Fibroblast of the conjunctiva (primary cell): ENCODE measurements at places on chromosomes 5 and 9.

GRCh38 chr9:30932226-30932625 lies 1452.2 kb upstream of the ACO1 start:
- no peak for DNase-seq

DNA sequence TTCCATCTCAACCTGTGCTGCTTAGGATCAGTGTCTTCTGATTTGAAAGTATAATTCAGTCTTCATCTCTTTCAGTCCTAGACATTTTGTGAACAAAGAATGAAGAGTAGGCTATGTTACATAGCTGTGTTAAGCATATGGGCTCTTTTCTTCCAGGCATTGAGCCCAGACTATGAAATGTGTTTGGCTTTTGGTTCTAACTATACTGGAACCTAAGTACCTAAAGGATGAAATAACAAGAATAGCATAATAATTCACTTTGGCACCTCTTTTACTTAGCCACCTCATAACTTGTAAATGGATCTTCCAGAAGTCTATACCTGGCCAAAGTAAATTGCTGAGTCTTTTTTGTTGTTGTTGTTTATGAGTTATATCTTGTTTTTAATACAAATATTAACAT lies 71.4 kb downstream of the SLF1 start:
- no peak for DNase-seq

- DNase-seq = no peak
Observed at GRCh38 chr5:172164769-172165212, 23.2 kb downstream of the STK10 start.

GRCh38 chr5:135445306-135445985 lies 1.7 kb downstream of the DCANP1 start:
- no peak for DNase-seq

DNA sequence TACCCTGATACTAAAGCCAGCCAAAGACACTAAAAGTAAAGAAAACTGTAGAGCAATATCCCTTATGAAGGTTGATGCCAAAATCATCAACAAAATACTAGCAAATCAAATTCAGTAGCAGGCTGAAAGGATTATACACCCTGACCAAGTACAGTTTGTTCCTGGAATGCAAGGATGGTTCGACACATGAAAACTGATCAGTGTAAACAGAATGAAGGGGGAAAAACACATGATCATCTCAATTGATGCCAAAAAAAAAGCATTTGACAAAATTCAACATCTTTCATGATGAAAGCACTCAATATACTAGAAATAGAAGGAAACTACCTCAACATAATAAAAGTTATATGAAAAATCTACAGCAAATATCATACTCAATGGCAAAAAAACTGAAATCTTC lies 43.5 kb upstream of the LRRC14B start:
- no peak for DNase-seq

DNA sequence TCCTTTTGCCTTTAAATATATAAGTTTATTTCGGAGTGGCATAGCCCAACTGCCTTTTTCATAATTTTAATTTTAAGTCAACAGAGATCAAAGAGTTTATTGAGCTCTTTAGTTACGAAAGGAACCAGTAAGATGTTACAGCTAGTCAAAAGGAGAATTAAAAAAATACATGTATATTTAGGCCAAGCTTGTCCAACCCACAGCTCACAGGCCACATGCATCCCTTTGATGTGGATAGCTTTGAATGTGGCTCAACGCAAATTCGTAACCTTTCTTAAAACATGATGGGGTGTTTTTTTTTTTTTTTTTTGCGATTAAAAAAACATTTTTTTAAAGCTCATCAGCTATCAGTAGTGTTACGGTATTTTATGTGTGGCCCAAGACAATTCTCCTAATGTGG lies 50.2 kb upstream of the IL31RA start:
- no peak for DNase-seq

- no peak for DNase-seq
Observed at GRCh38 chr5:91361790-91362189, 21.3 kb downstream of the ARRDC3 start.

DNA sequence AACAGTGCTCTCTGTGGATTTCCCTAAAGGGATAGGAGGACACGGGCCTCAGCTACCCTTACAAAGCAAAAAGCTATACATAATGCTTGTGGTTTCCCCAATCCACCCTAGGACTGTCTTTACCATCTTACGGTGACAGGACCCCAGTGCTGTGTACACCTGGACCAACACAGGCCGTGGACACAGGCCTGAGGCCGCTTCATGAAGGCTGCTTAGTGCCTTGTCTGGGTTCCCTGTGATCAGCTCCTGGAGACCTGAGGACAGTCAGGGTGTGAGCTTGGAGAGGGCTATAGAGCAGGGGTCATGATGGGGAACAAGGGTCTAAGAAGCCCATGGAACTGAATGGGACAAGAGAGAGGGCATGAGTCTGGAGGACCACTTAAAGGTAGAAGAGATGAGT lies 2.9 kb downstream of the FANCG start:
- no peak for DNase-seq

DNA sequence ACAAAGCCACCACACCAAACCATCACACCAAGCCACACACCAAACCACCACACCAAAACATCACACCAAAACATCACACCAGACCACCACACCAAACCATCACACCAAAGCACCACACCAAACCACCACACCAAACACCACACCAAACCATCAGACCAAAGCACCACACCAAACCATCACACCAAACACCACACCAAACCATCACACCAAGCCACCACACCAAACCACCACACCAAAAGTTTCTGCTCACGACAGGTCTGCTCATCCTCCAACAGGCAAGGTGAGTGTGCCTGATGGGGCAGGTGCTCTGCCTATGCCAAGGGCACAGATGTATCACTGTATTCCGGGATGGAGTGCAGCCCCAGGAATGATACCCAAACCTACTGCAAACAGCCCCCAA lies 87.9 kb upstream of the FSTL4 start:
- no peak for DNase-seq

DNA sequence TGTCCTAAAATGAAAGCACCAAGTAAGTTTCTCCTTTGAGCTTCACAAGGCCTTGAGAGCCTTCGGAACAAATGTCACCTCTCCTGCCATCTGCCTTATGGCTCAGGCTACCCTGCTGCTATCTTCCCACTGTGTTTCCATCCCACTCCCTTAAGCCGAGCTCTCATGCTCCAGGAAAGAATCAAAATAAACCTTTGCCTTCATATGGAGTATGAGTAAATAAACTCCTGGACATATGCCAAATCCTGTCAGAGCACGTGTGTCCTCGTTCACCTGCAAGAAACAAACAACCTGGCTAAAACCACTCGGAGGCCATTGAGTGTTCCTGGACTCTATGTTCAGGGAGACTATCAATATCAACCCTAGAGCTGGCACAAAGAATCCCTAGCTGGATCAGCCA lies 122.3 kb upstream of the CCDC112 start:
- no peak for DNase-seq

DNA sequence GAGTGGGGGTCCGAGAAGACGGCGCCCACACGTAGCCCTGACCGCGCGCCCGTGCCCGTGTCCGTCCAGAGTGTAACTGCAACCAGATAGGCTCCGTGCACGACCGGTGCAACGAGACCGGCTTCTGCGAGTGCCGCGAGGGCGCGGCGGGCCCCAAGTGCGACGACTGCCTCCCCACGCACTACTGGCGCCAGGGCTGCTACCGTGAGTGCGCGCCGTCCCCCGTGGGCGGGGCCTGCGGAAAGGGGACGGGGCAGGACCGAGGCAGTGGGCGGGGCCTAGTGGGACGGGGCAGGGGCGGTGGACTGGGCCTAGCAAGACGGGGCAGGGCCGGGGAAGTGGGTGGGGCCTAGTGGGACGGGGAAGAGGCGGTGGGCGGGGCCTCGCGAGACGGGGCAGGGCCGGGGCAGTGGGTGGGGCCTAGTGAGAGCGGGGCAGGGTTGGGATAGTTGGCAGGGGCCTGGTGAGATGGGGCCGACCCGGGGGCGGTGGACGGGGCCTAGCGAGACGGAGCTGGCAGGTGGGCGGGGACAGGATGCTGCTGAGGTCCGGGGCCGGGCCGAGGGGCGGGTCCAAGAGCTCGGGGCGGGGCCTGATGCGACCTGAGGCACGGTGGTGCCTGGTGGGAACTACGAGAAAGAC lies 79.1 kb downstream of the NTNG2 start:
- DNase-seq = peak; percentile 80

DNA sequence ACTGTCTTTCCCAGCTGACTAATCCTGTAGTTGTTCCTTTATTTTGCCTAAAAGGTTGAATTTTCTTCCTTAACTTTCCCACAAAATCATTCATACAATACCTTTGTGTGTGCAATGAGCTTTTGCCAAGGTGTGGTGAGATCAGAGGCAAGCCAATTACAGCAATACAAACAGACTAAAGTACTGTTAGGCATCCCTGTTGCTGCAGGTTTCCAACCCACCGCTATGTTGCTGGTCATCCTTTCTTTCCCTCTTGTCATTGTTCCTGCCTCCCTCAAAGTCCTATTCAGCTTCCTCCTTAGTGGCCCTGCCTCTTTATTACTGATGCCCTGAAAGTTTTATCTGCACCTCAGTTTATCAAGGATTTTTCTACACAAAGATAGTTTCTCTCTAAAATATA lies 22.1 kb downstream of the ITGA2 start:
- no peak for DNase-seq

DNA sequence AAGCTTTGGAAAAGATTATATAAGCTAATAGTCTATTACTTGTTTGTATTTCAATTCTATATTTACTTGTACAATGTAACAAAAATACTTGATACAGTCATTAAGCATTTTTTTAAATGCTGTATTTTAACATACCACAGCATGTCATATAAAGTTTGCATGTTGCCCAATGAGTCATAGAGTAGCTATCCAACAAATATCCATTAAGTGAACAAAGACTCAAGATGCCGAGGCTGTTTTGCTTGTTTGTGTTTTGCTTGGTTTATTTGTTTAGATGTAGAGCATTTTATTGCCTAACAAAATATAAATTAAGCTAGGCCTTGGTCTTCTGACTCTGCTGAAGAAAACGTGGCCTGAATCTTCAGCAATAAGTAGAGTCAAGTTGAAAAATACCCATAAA lies 1584.3 kb upstream of the NUDT12 start:
- DNase-seq = no peak

DNA sequence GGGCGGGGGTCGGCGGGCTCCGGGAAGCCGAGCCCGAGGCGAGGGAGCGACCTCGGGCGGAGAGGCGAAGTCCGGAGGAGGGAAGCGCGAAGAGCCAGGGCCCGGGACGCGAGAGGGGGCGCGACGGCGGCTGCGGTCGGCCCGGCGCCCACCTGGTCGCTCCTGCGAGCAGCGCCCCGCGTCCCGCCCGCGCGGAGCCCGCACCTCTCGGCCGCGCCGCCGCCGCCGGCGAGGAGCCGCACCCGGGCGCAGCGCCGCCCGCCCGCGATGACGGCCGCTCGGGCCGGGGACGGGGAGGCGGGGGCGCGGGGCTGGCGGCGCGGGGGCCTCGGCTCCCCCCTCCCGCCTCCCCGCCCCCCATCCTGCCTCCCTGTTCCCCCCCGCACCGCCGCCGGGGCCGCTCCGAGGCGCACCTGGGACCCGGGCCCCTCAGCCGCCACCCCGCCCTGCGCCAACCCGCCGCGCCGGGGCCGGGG lies 2.6 kb downstream of the NR5A1 start:
- no peak for DNase-seq

GRCh38 chr9:122186301-122186700 lies 26.6 kb downstream of the MORN5 start:
- no peak for DNase-seq

- no peak for DNase-seq
Observed at GRCh38 chr5:68287976-68288706, 72.6 kb downstream of the PIK3R1 start.

GRCh38 chr9:109852556-109852955 lies 72.6 kb downstream of the PALM2AKAP2 start:
- no peak for DNase-seq

- peak; percentile 45 for DNase-seq
Observed at GRCh38 chr5:109191153-109191558, 218.6 kb downstream of the PJA2 start.

DNA sequence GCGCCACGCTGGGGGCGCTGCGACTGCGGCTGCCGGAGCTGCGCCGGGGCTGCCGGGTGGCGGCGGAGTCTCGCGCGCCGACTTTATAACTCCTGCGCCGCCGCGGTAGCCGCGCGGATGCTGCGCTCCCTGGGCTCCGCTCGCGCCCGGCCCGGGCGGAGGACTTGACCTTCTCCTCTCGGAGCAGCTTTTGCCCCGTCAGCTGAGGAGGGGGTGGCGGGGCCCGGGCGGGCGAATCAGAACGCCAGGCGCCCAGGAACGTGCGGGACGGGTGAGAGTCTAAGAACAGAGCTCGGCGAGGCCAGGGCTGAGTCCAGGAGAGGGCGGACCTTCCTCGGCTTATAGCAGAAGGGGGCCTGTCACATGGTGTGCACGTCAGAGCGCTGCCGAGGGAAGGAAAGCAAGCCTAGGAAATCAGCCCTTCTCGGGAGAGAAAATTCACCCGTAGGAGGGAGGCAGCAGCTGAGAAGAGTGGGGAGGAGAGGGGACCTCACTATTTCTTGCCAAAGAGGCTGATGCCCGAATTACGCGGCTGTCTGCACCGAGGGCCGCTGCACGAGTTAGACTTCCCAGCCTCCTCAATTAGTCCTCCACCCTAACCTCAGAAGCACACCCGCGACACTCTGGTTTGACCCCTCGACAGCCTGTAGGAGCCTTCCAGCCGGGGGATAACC lies at the start of gene FOXD1:
Gene FOXD1, minus strand, starts transcription at position 315 of the 674 bp plus-strand sequence. CDS start 415 bp downstream, outside the sequence.
- DNase-seq = peak; percentile 90

GRCh38 chr5:126120939-126121338 lies 302.3 kb upstream of the GRAMD2B start:
- no peak for DNase-seq

DNA sequence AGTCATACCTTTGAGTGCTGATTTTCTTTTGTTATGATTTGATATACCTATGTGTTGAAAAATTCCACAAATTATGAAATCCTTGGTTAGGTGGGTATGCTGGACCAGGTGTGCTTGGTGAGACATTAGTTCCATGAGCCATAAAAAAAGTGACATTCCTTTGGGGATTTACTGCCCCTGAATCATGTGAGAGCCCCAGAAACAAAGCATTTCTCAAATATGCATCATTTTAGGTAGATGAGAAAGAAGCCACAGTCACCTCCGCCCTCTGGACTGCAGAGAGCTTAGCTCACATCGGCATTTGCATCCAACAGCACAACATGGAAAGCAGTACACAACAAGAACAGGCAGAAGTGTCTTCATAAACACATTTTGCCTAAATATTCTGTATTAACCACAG lies 55.3 kb downstream of the DAP start:
- no peak for DNase-seq

GRCh38 chr9:36136894-36137391 lies 410 bp downstream of the GLIPR2 start:
- no peak for DNase-seq

DNA sequence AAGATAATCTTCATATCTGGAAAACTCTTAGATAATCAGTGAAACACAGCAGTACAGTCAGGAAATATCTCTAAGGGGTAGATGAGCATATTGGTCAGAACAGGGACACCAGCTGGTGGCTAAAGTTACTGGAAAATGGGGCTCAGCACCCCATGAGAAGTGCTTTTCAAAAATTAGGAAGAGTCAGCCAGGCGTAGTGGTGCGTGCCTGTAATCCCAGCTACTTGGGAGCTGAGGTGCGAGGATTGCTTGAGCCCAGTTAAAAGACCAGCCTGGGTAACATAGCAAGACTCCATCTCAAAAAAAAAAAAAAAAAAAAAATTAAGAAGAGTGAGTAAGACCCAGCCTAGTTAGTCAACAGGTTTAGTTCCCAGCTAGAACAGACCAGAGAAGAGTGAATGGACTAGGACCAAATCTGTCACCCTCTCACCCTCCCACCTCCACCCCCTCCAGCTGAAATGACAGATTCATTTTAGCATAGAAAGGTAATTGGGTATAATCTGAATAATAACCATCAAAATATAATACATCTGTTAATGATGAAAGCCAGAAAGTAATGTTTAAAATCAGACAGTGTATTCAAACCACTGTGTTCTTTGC lies 120.9 kb downstream of the CDC42SE2 start:
- DNase-seq = no peak
